Osteoblast (primary cell): ENCODE measurements at places on chromosomes 3 and 15. TPM values are rescaled to one million over a fixed set of nuclear protein-coding genes. Genes with fewer than 3 reads are reported as not detected.

DNA sequence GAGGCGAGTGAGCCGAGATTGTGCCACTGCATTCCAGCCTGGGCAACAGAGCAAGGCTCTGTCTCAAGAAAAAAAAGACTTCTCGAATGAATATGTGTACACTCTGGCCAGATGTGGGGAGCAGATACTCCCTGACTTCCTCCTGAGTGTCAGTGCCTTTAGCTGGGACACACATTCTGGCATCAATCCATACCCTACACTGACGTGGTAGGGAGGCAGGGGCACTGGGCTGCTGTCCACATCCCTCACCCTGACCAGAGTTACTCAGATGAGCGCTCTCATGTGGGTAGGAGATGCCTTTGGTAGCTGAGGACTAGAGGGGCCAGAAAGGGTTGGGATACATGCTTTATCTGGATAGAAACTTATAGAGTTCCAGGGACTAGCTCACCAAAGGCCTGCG, 15.6 kb downstream of the LIMD1 start:
- no peak for DNase-seq

GRCh38 chr3:14440531-14441239, 38.3 kb downstream of the SLC6A6 start:
- DNase-seq: peak; percentile 86

DNA sequence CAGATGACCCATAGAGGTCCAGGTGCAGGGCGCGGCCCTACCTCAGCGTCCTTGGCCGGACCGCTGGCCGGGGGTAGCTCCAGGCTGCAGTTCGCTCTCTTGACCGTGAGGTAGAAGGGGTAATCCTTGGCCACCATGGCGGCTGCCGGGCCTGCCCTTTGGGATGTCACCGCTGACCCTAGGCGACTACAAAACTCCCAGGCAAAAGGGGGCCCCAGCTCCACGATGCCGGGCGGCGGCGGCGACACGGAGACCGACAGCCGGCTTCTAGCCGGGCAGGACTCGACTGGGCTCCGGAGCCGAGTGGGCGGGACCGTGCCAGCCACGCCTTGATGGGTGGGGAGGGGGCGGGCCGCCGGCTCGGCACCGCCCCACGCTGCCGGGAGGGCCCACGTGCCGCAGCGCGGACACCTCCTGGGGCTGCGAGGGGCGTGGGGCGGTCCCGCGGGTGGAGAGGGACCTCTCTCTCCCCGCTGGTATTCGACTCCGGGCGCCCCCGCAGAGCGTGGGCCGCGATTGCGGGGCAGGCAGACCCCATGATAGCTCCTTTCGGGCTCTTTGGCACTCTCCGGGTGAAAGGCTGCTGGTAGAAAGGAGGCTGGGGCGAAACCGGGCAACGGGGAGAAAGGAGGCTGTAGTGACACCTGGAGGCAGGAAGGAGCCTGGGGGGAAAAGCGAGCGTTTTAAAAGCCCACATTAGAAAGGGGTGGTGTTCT, at the start of gene ARHGEF3:
Gene ARHGEF3 (minus strand): TSS at position 288 of the 716 bp plus-strand sequence. CDS start 151 bp downstream, at position 137.
- DNase-seq: peak; percentile 95

DNA sequence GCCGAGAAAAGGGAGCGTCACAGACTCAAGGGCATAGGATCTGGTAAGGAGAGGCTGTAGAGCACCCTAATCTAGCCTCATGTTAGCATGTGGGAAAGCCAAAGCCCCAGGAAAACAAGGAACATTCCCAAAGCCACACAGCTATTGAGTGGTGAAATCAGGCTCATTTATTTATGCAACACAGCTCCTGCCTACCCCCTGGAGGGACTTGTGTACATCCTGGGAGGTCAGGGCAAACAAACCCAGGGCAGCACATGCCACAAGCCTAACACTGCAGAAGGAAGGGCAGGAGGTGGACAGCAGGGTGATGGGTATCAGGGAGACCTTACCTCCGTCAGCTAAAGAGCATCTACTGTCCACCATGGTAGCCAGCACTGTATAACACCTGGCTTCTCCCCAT, 283.5 kb downstream of the RPLP1 start:
- no peak for DNase-seq

Gene CASR
- total RNA-seq: not detected in 2 replicates

GRCh38 chr3:62562017-62562416, 188.7 kb upstream of the FEZF2 start:
- DNase-seq: peak; percentile 64

DNA sequence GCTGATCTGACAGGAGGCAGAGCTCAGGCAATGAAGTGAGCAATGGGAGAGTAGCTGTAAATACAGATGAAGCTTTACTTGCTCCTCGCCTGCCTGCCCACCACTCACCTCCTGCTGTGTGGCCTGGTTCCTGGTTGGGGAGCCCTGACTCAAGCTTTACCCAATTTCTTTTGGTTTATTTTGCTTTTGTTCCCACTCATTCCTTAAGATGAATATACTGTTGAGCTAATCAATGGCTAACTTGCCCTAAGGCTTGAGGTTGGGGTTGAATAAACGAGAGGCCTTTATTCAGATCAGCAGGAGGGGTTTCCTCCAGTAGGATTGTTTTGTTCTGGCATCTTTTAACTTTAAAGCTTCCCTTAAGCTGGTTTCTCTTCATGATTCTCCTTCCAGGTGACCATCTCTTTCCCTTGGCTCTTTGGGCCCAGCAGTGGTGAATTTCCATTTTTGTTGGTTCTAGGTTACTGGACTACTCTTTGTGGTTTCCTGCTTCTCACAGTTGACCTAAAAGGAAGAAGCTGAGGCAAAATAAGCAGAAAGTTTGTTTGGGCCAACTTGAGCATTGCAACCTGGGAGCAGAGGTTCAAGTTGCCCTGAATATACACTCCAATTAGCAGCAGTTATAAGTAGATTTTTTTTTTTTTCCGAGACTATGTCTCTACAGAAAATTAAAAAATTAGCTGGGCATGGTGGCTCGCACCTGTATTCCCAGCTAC, 44.4 kb downstream of the STARD9 start:
- peak; percentile 31 for DNase-seq

- no peak for DNase-seq
Measured at GRCh38 chr3:134009345-134010000, 20.3 kb downstream of the SLCO2A1 start.

Gene SOX14
- total RNA-seq: not detected in 2 replicates

GRCh38 chr3:113097960-113098447, 107.2 kb downstream of the GTPBP8 start:
- DNase-seq: no peak

- DNase-seq: no peak
Measured at GRCh38 chr3:42674146-42674545, 11.2 kb upstream of the KLHL40 start.

DNA sequence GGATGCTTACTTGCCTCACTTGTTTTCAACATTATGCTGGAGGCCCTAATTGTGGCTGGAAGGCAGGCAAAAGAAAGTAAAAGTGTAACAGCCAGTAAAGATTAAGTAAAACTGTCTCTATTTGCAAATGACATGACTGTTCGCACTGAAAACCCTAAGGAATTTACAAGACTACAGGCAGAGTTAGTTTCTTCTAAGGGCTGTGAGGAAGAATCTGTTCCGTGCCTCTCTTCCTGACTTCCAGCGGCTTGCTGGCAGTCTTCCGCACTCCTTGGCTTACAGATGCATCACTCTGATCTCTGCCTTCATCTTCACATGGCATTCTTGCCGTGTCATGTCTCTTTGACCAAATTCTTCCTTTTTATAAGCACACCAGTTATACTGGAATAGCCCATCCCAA, 86.1 kb downstream of the DLG1 start:
- DNase-seq: no peak

Gene MORC1
- total RNA-seq: not detected in 2 replicates

Gene SMAD6
- total RNA-seq: 28.9 and 31.8 TPM in 2 replicates

Gene ZNF774
- total RNA-seq: 1.8 and 2.4 TPM in 2 replicates

DNA sequence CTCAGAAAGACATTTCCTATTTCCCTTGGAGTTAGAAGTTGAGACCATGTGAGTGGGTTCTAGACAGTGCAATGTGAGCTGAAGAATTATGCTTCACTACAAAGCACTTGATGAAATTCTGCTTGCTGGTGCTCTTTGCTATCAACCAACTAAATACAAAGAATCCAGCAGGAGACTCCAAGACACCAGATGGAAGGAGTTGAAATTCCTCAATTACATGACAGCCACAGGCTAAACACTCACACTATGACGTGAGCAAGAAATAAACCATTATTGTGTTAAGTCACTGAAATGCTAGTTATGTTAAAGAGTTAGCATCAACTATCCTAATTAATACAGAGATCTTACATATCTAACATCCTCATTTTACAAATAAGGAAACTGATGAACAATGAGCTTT, 8.2 kb upstream of the MAP4 start:
- no peak for DNase-seq

DNA sequence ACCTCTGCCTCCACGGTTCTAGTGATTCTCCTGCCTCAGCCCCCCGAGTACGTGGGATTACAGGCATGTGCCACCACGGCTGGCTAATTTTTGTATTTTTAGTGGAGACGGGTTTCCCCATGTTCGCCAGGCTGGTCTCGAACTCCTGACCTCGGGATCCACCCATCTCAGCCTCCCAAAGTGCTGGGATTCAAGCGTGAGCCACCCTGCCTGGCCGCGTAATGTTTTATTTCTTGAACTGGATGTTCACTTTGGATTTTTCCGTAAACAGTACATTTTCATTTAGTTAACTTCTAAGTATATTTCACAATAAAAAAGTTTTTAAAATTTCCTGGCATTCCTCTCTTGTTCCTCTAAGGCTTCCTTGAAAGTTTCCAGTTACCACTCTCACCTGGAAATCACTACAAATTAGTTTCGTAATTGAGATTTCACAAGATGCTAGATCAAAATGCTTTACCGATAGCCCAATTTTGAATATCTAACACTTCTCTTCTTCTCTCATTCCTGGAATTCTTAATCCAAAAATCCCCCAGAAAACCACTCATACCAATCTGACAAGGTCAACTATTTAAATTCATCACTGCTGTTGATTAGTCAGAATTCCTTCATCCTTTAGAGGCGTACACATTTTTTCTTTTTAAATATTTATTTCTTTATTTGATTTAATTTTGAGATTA, 44.7 kb upstream of the INO80 start:
- peak; percentile 81 for DNase-seq

- no peak for DNase-seq
Measured at GRCh38 chr3:117790235-117790987, 1080.8 kb downstream of the TUSC7 start.

Gene GOLGA8S
- under 0.01 TPM in 2 replicates for total RNA-seq

Gene RTP1
- not detected in 2 replicates for total RNA-seq

Gene LRRC31
- total RNA-seq: not detected in 2 replicates

GRCh38 chr15:59384507-59384906, 11.8 kb upstream of the MYO1E start:
- no peak for DNase-seq

DNA sequence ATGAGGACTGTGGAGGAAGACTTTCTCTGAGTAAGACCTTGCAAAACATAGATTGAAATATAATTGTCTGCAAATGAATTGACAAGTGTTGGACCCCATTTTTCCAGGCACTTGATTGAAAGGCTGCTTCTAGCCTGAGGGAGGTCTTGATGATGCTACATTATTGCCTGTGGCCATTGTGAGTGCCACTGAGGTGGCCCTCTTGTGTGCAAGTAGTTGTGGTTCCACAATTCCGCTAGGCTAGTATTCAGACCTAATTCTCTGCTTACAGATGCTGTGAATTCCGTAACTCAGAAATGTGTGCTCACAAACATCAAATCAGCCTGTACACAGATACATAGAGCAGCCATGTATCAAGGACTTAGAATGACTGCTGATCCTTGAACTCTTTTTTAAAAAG, 34.7 kb downstream of the FNDC3B start:
- DNase-seq: no peak

Gene ERC2
- 0.36 TPM in 1 of 2 replicates, not detected in the other for total RNA-seq

GRCh38 chr3:43644443-43644842, 22.6 kb upstream of the ANO10 start:
- DNase-seq: no peak

- DNase-seq: no peak
Measured at GRCh38 chr3:127134887-127135240, 58.1 kb upstream of the PRR23E start.

Gene PPP2R3A
- 23.9 and 24.2 TPM in 2 replicates for total RNA-seq

DNA sequence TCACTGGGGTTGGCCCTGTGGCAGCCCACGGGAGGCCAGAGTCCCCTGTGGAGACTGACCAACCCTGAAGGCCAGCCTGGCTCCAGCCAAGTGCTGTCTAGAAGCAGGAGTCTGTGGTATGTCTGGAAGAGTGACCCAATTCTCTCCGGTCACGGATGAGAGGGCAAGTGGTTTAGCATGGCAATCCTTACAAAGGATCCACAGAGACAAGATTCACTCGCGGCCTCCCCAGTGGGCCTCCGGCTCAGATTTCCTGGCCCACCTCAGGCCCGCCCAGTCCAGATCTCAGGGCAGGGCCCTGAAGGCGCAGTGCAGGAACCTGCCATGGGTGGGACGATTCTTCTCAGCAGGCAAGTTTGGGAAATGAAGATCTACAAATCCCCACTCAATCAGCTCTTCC, 5.0 kb upstream of the BCL2L10 start:
- DNase-seq: no peak

DNA sequence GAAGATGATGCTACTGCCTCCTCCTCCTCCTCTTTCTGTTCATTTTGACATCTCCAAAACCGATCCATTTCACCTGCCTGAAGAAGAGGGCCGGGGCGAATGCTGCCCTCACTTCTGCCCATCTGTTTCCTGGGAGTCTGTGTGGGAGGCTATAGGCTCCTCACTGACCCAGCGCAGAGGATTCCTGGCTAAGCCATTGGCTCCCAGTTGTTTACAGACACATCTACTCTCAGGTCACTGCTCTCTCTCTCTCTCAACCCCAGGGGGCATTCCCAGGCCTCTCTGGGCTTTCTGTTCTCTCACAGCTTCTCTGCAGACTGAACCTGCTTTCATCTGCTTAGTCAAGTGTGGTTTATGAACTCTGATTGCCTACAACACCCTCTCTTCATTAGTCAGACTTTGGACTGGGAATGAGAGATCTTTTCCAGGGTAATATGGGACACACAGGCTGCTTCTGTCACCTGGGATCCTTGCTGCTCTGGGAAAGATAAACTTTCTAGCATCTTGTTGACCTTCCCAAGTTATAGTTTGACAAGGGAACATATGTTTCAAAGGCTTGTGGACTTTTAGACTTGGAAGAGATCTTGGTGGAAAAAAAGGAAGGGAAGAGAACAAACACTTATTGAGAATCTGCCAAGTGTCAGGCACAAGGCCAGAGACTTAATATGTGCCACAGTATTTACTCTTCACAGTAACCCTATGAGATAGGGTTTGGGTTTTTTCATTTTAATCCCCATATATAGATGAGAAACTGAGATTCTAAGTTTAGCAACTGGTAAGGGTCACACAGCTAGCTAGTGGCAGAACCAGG, 30.2 kb upstream of the USP3 start:
- peak; percentile 82 for DNase-seq

GRCh38 chr15:36008719-36009118, 462.8 kb upstream of the DPH6 start:
- DNase-seq: no peak

Gene NLGN1
- total RNA-seq: 7.7 and 9.0 TPM in 2 replicates

GRCh38 chr15:52247461-52247860, 48.1 kb downstream of the MYO5C start:
- DNase-seq: no peak
